ENCODE measurements at places on chromosomes 12 and 14.

GRCh38 chr12:29534935-29535334 lies 37.4 kb upstream of the OVCH1 start:
- no peak for DNase-seq

GRCh38 chr12:67426067-67426466 lies 156.9 kb downstream of the CAND1 start:
- DNase-seq = peak; percentile 93

GRCh38 chr12:93803424-93803807 lies 126.2 kb downstream of the CRADD start:
- DNase-seq = no peak

GRCh38 chr12:65209655-65210043 lies 40.3 kb downstream of the LEMD3 start:
- DNase-seq = no peak

- DNase-seq = no peak
Observed at GRCh38 chr12:72234886-72235285, 37.3 kb upstream of the TRHDE start.

DNA sequence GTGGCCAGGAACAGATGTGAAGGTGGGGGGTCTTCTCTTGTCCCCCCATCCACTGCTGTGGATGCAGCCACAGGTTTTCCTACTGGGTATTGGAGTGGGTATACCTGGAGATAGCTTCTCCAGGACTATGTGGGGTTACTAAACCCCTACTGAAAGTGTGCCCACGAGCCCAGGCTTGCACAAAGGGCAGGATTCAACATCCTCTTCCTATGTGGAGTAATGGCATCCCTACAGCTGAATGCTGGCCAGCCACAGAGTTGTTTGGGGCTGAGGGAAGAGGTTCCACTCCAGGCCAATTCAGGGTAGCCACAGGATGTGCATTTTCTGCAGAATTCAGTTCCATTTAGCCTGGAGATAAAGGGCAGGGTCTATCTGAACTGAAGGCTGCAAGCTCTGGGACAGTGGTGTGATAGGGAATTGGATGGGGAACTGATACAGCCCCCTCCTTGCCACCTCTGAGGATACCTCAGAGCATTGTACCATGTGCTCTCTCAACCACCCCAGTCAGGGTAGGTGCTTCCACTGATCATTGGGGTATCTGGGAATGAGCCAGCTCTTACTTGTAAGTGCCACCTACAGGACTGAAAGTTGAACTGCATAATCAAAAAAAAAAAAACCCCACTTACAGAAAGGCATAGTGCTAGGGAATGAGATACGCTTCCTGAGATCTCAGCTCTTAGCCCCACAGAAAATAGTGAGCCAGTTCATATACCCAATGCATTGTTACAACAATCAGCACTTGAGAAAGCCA lies 187.1 kb downstream of the KITLG start:
- DNase-seq = no peak

DNA sequence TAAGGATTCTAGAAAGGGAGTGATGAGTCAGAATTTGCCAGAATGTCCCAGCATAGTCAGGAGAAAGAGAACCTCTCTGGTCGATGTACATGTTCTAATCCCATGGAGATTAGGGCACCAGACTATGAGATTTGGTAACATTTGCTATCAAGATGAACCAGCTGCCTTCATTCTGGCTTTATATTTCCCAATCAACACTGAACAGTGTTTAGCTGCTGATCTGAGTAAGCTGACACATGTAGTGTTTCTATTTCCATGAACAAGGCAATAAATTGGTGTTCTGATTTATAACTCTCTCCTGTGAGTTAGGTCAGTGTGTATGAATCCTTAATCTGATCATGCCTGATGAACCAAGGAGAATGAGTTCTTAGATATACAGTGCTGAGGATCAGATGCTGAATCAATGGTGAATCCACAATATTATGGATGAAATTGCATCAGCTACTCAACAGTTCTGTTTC lies 158.0 kb upstream of the AMIGO2 start:
- DNase-seq = no peak

- DNase-seq = no peak
Observed at GRCh38 chr14:101505236-101505970, 55.9 kb upstream of the DIO3 start.

DNA sequence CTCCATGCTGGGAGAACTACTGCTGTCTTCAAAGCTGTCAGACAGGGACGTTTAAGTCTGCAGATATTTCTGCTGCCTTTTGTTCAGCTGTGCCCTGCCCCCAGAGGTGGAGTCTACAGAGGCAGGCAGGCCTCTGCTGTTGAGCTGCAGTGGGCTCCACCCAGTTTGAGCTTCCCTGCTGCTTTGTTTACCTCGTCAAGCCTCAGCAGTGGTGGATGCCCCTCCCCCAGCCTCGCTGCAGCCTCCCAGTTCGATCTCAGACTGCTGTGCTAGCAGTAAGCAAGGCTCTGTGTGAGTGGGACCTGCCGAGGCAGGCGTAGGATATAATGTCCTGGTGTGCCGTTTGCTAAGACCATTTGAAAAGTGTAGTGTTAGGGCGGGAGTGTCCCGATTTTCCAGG lies 31.4 kb upstream of the RFX4 start:
- no peak for DNase-seq

DNA sequence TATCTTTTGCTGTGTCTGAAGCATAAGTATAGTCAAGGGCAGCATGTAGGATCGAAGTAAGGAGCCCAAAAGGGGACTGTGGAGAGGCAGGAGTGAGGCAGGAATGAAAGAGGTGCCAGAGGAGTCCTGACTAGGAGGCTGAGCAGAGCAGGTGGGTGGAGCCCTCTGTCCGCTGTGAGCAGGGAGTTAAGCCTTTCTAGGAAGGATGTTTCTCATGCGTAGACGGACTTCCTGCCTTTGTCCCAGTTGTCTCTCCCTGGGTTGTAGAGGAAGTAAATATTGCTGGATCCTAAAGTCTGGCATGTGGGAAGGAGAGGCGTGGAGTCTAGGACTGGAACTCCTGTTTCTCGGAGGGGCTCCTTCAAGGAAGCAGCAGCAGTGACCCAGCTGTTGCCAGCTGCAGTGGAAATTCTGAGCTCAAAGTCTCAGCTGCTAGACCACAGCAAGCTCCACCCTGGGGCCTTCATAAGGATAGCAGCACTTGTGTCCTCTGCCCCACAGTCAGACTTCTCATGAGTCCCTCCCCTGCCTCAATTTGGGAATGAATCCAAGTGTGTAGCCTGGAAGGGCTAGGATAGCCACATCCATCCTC lies 44.0 kb downstream of the RBMS2 start:
- DNase-seq = no peak

- no peak for DNase-seq
Observed at GRCh38 chr14:68243450-68244010, 424.0 kb downstream of the RAD51B start.

DNA sequence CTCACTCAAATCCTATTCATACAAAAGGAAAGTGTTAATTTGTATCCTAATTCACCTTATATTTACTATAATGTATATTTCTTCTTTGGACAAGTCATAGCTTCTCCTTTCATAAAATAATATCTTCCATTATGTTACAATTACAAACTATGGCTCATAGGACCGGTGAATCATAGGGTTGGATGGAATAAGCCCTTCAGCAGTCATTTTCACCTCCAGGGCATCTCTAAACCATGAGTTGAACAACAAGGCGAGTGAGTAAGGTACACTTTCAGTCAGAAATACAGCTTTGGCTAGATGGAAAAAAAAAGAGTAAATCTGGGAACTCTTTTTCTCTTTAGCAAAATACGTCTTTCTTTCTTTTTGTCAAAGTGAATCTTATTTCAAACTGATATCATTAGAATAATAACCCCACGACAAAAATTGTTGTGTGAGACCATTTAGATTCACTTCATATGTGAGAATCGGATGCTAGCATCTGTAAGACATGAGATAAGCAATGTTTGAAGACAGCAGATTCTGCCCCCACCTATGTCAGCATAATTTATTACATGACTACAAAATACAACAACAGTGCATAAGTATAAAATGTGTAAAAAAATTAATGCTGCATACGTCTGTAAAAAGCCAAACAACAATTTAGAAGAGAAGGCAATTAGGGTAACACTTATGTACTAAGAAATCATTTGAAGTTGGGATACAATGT lies 184.4 kb upstream of the SLC38A2 start:
- DNase-seq = no peak

DNA sequence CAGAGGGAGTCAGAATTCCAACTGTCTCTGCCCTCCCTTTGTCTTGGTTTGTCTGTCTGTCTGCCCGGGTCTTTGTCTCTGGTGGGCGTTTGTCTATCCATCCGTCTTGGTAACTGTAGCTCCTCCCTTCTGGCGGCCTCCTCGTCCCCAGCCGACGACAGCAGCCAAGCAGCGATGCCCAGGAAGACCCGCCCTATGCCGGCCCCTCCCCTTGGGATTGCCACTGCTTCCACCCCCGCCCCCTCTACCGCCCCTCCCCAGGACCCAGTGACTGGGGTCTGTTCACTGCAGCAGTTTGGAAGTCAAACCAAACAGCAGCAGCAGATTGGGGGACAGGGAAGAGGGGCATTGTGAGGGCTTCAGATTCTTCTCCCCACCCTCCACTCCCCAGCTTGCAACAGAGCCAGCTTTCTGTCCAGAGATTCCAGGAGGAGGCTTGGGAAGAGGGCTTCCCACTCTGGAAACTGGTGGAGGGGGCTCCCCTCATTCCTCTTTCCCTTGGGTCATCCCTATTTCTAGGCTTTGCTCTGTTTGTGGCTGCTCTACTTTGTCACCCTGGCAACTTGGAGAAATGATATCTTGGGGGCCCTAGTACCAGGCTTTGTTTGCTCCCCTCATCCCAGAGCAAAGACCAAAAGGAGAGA lies 2.4 kb upstream of the RARG start:
- no peak for DNase-seq

DNA sequence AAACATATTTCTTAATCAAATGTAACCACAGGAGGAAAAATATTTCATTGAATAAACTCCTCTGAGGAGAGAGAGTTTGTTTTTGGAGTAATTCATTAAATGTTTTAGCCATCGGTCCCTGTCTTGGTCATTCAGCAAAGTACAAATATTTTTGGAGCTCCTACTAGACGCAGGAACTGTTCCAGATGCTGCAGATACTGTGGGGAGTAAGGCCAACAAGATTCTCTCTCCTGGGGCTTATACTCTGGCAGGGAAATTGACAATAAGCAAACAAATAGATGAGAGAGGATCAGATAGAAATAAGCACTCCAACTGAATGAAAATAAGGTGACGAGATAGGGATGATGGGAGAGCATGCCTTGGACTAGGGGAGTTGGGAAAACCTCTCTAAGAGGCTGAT lies 264.1 kb downstream of the TTC8 start:
- no peak for DNase-seq

DNA sequence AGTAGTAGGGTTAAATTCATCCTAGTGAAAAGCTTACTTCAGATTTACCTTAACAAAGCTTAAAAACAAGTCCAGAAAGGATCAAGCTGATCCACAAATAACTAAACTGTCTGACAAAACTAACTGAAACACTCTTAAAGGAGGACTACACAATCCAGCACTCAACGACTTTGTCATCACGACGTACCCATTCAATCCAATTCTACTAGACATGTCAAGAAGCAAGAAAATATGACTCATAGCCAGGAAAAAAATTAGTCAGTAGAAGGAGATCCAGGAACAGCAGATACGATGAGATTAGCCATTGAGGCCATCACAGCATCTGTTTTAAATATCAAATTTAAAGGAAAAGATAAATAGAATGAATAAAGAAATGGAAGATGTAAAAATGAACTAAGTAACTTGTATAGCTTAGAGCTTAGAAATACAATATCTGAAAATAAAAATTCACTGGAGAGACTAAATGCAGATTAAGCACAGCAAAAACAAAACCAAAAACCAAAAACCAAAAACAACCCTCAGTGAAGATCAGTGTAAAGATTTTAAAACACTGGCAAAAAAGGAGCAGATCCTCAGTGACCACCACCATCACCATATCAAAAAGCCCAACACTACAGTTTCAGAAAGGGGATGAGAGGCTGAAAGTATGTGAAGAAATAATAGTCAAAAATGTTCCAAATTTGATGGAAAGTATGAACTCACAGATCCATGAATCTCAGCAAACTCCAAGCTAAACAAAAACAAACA lies 95.0 kb upstream of the CCND2 start:
- DNase-seq = no peak

GRCh38 chr14:70415788-70416187 lies 1.1 kb downstream of the SYNJ2BP start:
- DNase-seq = no peak

DNA sequence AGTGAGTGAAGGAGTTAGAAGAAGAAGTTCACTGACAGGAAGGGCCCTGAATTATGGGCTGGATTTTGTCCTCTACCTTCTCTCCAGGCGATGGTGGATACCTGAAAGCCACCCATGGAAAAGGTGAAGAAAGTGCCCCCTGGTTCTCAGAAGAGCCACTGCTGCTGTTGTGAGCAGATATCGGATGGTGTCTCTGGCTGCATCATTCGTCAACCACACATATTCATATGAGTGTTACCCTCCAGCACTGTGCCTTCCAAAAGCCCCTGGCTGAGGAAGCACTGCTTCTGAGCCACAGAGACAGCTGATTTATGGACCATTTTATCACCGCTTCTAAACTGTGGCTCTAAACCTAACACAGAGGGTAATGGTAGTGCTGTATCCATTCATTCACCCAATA lies 2.0 kb upstream of the ACTN1 start:
- DNase-seq = no peak

DNA sequence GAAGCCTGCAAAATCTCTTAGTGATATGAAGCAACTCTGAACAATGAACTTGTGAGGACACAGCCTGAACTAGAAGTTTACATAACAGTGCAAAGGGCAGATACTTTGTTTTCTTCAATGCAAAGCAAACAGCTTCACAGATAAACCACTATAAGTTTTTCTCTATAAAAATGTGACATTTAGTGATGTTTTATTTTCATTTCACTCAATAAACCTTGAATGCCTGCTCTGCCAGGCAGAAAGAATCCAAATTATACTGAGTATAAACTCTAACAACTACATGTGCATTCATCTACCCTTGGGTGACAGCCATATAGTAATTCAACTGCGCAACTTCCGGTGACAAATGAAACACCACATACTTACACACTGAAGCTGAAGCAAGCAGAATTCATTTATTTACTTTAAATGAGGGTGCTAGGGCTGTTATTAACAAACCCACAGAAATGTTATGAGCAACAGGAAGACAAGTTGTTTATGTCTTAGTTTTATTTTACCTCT lies 10.3 kb downstream of the DCP1B start:
- no peak for DNase-seq

DNA sequence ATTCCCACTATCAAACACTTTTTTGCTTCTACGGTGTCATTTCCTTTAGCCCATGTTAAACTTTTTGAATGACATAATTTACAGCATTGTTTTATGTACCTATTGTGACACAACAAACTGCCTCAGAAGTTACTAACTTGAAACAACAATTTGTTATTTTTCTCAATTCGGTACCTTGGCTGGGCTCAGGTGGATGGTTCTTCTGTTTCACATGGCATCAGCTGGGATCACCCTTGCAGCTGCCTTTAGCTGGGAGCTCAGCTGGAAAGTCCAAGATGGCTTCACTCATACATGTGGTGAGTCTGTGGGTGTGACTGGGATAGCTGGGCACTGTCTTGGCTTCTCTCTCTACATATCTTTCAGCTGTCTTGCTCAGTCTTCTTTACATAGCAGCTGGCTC lies 156.0 kb downstream of the GXYLT1 start:
- DNase-seq = no peak
